ENCODE measurements at places on chromosomes 4 and X.

- no peak for DNase-seq
Measured at GRCh38 chr4:53782458-53782845, 191.2 kb upstream of the LNX1 start.

GRCh38 chr4:94469221-94469784, 17.6 kb downstream of the PDLIM5 start:
- no peak for DNase-seq

GRCh38 chrX:39836802-39837420, 260.8 kb downstream of the BCOR start:
- no peak for DNase-seq

GRCh38 chr4:102387552-102388150, 42.4 kb upstream of the SLC39A8 start:
- DNase-seq = no peak

DNA sequence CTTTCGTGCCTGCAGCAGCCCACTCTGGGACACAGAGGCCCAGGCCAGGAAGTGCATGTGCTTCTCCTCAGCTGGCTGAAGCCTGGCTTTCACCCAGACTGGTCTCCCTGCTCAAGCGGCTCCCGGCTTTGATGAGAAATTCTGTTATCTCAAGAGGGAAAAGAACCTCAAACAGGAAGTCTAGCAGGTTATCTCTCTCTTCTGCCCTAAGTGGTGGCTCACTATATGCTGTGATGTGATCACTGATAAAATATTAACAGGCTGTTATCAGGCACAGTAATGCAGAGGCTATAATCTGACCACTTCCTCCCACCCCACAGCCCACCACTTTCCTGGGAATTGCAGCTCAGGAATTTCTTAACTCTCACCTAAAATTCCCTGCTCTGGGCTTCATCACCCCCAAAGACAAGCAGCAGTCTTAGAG, 13.3 kb downstream of the CLDN2 start:
- DNase-seq = no peak

GRCh38 chrX:17374619-17375366, at the start of gene NHS:
Gene NHS, plus strand, starts transcription at chrX:17375200. Its CDS starts 558 bp downstream, at chrX:17375758.
- peak; percentile 36 for DNase-seq

DNA sequence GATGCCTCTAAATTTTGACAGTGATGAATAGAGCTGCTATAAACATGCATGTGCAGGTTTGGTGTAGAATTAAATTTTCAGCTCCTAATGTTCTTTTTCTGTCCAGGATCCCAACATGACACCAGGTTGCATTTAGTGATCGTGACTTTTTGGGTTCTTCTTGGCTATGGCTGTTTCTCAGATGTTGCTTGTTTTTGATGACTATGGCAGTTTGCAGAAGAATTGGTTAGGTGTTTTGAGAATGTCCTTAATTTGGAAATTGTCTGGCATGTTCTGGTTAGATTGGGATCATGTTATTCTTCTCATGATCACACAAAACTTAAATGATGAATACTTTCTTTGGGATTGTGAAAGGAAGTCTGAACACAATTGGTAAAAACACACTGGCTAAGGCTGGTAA, 3.7 kb upstream of the FGFBP1 start:
- DNase-seq = no peak

DNA sequence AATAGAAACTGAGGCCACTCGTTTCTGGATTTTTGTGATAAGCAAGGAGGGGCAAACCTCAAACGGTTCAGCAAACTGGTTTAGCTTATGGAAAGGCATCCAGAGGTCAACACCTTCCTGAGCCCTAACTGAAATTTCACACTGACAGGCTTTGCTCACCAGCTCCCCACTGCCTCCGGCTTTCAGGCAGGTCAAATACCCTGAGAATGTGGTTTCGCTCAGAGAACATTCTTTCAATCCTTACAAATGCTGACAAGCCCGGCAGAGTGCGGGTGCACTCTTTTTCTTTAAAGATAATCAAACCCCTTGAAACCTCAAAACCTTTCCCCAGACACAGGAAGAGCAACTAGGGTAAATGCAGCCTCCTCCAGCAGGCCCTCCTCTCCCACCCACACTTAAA, 41.5 kb downstream of the CD40LG start:
- DNase-seq = no peak

- no peak for DNase-seq
Measured at GRCh38 chr4:185171373-185172071, 28.5 kb downstream of the SLC25A4 start.

GRCh38 chr4:77818602-77819403, at the start of gene CNOT6L:
Gene CNOT6L, minus strand, starts transcription at chr4:77819368. Its CDS starts 60 bp downstream, at chr4:77819308.
- DNase-seq = peak; percentile 38

All from COR-L47 (cell line).